ENCODE measurements at places on chromosomes 3 and 15. TPM values are rescaled to one million over a fixed set of nuclear protein-coding genes. Genes with fewer than 3 reads are reported as not detected.

- DNase-seq: no peak
Observed at GRCh38 chr3:124206225-124207055, 214.5 kb upstream of the ROPN1 start.

- no peak for DNase-seq
Observed at GRCh38 chr15:52068004-52068615, 44.5 kb downstream of the BCL2L10 start.

LSAMP gene
- total RNA-seq: 1.2 TPM

HHLA2 gene
- not detected for total RNA-seq
